ENCODE measurements at places on chromosomes 7 and 10.

DNA sequence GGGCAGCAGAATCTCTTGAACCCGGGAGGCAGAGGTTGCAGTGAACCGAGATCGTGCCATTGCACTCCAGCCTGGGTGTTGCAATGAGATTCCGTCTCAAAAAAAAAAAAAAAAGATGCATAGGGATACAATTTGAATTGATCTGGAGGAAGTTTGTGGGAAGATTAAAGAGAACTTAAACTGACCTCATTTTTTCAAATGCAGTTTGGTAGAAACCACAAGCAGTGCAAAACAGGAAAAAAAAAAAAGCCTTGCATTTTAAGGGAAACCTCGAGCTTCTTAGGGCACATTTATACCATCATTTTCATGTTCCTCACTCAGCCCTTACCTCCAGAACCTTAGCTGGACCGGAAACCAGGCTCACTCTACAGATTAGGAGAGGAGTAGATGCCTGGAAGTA lies 2.8 kb downstream of the KCTD7 start:
- DNase-seq: no peak

- no peak for DNase-seq
Measured at GRCh38 chr7:92765725-92766124, 70.6 kb downstream of the CDK6 start.

DNA sequence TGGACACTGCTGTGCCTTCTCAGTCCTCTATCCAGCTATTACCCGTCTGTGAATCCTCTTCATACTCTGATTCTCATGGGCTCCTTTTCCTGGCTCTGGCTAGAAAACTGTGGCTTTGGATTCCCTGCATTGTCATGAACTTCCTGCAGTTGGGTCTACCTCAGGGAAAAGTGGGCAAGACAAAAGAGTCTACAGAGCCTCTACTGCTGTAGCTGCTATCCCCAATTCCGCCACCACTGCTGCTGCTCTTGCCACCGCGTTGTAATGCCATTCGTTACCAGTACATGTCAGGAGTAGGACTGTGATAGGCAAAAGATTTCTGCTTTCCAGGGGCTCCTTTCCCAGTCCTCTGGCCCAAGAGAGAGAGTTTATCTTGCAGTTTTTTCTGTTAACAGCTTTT lies 23.9 kb upstream of the PPP1R17 start:
- no peak for DNase-seq

- DNase-seq: no peak
Measured at GRCh38 chr10:18323916-18324315, 183.7 kb downstream of the CACNB2 start.

- DNase-seq: no peak
Measured at GRCh38 chr10:31036209-31036608, 4.5 kb upstream of the ZNF438 start.

DNA sequence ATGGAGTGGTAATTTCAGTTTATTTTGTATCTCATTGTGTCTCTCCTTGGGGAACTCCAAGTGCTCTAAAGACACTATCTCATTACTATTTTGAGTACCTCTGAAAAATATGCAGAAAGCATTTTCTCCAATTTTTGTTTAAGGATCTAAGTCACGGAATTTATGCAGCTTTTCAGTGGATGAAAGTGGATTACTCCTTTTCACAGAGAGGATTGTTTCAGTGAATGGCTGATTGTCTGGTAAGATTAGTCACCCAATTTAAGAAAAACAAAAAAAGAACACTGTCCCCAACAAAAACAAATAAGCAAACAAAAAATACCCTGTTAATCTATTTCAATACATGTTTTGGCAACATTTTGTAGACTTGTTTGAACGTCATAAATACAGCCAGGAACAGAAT lies 338.3 kb upstream of the TEX47 start:
- DNase-seq: no peak

- DNase-seq: no peak
Measured at GRCh38 chr10:4053940-4054339, 268.9 kb upstream of the KLF6 start.

DNA sequence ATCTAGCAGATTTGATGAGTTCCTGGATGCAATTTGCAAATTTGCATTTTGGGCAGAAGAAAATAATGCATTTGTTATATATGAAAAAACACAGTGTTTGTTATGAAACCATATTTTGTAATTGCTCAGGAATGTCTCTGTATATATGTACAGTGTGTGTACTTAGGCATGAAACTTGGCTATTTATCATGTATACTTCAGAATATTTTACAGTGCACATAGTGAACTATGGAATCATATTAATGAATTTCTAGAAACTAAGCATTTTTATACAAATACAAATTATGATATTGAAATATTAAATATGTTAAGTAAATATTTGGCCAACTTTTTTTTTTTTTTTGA lies 107.5 kb downstream of the TWIST1 start:
- DNase-seq: no peak

DNA sequence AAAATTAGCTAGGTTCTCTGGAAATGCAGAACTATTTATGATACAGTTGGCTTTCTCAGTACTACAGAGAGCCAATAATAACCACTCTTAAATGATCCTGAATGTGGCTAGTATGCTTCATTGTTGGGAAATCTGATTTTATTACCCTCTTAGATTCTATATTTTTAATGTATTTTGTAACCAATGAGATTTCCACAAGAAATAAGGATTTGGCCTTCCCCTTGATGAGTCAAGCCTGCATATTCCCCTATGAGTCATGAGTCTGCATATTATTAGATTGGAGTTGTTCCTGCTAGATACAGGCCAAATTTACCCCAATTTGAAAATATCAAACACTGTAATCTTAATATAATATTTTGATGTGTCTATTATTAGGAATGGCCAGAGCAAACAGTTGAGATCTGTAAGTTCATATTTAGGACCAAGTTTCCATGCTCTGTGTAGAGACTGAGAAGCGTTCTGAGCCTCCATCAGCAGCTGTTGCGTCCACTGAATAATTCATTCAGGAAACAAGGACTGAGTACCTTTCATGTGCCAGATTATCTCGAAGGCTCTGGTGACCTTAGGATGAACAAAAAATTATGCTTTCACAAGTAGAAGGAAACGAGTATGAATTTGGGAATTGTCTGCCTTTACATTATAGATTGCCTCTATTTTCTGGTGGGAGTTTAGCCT lies 793.4 kb downstream of the NRG3 start:
- no peak for DNase-seq

DNA sequence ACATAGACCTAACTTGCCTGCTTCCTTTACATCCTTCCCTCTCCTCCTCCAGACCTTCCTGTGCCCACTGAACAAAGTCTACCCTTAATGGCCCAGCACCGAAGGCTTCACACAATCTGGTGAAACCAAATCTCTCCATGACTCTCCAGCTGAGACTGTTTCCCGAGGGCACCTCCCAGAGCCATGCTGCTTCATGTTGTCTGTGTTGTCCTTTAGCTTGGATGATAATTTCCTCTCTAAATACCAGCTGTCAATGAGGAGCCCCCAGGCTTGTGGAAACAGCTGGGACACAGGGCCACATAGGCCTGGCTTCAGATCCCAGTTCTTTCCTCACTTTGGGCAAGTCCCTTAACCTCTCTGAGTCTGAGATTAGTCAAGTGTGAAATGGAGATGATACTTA lies 54.3 kb downstream of the DLD start:
- no peak for DNase-seq

- no peak for DNase-seq
Measured at GRCh38 chr7:73570521-73570920, 7.9 kb downstream of the TBL2 start.

DNA sequence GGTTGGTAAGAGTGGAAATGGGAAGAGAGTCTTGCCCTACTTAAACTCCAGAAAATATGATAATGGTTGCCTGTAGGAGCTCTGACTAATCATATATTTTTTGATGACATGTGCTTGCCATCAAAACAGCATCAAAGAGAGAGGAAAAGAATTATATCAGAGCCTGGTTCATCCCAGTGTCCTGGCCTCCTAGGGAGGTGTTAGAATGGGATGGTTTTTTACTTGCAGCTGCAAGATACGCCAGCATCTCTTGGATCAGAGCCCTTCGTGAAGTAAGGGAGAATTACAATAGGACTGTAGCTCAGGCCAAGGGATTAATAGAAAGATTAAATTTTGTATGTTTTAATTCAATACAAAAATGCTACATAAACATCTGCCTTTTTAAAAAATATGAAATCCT lies 177.6 kb upstream of the HDAC9 start:
- no peak for DNase-seq

DNA sequence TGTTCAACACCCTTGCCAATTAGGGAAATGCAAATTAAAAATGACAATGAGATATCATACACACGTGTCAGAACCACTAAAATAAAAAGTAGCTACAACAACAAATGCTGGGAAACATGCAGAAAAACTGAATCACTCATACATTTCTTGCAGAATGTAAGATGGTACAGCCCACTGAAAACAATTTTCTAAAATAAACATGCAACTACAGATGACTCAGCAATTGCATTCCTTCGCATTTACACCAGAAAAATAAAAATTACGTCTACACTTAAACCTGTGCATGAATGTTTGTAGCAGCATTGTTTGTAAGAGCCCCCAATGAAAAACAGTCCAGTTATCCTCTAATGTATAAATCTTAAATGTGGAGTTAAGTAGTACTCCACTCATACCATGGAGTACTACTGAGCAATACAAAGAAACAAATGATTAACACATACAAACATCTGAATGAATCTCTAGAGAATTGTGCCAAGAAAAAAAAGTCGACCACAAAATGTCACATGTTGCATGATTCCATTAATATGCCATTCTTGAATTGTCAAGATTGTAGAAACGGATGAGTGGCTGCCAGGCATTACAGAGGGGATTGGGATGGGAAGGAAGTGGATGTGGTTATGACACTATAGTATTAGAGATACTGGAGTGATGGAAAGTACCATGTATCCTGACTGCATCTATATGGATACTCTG lies 134.6 kb upstream of the NPSR1 start:
- DNase-seq: no peak

- no peak for DNase-seq
Measured at GRCh38 chr7:85290269-85290668, 103.4 kb upstream of the SEMA3D start.

GRCh38 chr7:45420843-45421495 lies 153.2 kb upstream of the ADCY1 start:
- DNase-seq: no peak

DNA sequence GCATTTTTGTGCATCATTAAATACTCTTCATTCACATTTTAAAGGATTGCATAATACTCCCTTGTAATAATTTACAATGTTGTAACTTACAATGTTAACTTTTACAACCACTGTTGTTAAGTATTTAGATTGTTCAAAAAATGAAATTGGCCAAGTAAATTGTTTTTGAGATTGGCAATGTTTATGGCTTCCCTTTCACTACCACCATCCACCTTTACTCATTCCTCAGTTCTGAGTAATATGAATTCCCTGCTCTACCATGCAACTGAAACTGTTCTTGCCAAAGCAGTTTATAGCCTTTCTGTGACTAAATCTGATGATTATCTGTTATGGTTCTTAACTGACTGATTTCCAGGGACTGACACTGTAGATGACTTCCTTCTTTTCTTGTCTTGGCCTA lies 80.5 kb upstream of the TMEM106B start:
- DNase-seq: no peak

DNA sequence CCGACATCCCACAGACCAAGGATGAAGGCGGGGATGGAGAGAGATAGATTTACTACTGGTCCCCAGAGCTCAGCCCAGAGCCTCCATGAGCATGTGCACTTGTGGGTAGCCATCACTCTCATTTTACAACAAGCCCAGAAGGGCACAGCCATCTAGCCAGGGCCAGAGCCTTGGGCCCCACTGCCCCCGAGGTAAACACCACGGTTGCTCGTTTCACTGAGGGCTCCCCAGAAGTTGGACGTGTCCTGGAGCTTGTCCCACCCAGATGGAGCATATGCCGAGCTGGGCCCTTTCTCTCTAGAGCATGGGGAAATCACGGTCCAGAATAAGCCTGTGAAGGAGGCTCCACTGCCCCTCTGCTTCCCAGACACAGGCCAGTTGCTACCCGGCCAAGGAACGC lies 9.0 kb upstream of the TMEM120A start:
- no peak for DNase-seq

GRCh38 chr10:51508156-51508555 lies 191.2 kb downstream of the CSTF2T start:
- no peak for DNase-seq

- no peak for DNase-seq
Measured at GRCh38 chr7:151616443-151617213, 96.9 kb upstream of the RHEB start.
